ENCODE measurements at places on chromosomes 5 and 9.

- DNase-seq = no peak
Observed at GRCh38 chr9:73137914-73138313, 13.8 kb upstream of the ANXA1 start.

DNA sequence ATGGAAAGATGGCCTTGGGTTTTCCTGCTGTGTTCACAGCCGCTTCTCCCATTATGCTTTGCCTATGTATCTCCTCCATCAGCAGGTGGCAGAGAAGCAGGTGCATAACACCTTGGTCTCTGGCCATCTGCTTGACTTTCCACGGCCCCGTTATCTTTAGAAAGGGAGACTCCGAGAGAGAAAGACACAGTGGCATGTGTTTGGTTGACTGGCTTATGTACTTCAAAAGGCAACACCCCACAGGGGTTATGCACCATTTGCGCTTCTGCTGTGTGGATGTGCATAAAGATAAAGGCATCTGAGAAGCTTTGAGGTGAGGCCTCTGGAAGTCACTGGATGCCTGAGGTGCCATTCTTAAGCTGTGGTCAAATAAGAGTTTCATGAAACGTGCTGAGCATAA lies 138.4 kb downstream of the EGFLAM start:
- DNase-seq = no peak

GRCh38 chr5:173075970-173076369 lies 19.8 kb downstream of the CREBRF start:
- no peak for DNase-seq

DNA sequence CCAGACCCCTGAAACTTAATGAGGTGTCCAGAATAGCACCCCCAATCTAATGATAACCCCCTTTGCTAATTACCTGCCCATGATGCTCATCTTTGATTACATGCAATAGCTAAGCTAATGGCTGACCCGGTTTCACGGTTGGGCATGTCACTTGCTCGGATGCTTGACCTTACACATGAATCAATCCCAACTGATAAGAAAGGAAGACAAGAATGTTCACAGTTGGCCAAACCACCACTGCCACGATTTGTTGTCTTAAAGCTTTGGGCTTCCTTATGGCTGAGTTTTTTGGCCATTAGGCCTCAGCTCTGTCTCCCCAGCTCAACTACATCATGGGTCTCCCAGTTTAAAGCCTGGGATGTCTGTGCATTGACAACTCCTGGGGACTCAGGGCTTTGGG lies 53.1 kb upstream of the TGFBR1 start:
- no peak for DNase-seq

- no peak for DNase-seq
Observed at GRCh38 chr5:154053468-154053867, 14.7 kb downstream of the MFAP3 start.

- DNase-seq = no peak
Observed at GRCh38 chr9:7976167-7976755, 176.7 kb upstream of the DMAC1 start.

GRCh38 chr9:78821126-78821822 lies 524.3 kb downstream of the PSAT1 start:
- no peak for DNase-seq

GRCh38 chr5:123289210-123289609 lies 134.0 kb downstream of the CEP120 start:
- DNase-seq = no peak

DNA sequence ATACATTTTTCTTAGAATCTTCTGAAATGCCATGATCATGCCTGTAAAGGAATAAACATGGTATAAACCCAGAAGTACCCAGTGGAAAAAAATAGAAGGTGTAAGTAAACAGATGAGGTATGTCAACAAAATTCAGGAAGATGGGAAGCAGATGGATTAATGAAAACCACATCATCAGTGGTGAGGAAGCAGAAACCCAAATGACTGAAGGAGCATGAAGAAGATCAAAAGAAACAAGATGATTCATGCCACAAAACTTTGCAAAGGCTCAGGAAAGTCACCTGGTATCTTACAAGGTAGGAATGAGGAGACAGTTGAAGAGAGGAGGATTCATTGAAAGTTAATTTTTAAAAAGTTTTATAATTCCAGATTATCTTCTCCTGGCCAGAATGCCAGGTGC lies 132.8 kb upstream of the PAPPA start:
- DNase-seq = no peak

- no peak for DNase-seq
Observed at GRCh38 chr9:30977965-30978364, 1406.5 kb upstream of the ACO1 start.

GRCh38 chr9:131178382-131178781 lies 53.0 kb downstream of the NUP214 start:
- peak; percentile 68 for DNase-seq

- DNase-seq = no peak
Observed at GRCh38 chr9:123373946-123374345, 17.9 kb downstream of the CRB2 start.

DNA sequence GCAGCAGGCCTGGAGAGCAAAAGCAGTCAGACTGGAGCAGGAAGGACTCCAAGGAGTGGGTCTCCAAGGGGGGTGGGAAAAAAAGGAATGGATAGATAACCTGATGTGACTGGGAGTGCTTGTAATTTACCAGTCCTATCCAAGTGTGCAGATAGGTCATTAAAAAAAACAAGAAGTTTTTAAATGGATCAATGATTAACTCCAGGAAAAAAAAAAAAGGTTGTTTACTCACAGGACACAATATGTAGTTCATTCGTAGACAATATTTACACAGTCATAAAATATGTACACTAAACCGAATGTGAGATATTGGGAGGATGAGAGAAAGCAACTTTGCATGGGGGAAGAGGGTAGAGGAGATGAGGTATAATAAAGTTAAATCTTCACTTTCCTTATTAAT lies 20.4 kb downstream of the ZBTB5 start:
- DNase-seq = no peak

GRCh38 chr5:173829826-173830225 lies 58.3 kb upstream of the CPEB4 start:
- no peak for DNase-seq

- DNase-seq = no peak
Observed at GRCh38 chr5:112691339-112691680, 46.4 kb upstream of the APC start.

DNA sequence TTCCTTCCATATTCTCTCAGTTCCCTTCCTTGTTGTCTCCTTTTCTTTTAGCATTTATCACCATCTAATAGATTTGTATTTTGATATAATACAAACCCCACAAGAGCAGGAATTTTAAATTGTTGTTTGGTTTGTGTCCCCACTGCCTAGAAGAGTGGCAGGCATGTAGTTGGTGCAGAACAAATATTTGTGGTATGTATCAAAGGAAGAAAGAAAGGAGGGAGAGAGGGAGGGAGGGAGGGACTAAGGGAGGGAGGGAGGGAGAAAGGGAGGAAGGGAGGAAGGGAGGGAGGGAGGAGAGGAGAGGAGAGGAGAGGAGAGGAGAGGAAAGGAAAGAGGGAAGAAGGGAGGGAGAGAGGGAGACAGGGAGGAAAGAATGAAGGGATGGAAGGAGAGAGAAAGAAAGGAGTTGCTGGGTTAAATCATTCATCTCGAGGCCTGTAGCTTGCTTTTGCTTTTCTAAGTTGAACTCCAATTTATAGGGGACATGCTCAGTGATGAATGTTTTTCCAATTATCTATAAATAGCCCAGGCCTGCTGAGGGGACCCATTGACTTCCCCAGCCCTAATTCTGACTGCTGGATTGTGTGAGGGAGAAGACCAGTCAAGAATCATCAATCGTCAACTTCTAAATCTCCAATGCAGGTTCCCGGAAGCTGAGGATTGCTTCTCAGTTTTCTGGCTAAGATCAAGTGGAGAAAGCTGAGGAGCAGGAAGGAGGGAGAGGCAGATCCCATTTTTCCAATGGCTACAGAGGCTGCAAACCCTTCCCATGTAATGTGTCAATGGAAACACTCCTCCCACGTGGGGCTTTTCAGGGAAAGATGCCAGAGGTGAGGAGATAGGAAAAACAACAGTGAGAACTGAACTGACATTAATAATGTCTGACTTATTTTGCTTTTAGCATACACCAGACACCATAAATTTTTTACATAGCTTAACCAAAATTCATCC lies 320.7 kb downstream of the ASTN2 start:
- DNase-seq = no peak

DNA sequence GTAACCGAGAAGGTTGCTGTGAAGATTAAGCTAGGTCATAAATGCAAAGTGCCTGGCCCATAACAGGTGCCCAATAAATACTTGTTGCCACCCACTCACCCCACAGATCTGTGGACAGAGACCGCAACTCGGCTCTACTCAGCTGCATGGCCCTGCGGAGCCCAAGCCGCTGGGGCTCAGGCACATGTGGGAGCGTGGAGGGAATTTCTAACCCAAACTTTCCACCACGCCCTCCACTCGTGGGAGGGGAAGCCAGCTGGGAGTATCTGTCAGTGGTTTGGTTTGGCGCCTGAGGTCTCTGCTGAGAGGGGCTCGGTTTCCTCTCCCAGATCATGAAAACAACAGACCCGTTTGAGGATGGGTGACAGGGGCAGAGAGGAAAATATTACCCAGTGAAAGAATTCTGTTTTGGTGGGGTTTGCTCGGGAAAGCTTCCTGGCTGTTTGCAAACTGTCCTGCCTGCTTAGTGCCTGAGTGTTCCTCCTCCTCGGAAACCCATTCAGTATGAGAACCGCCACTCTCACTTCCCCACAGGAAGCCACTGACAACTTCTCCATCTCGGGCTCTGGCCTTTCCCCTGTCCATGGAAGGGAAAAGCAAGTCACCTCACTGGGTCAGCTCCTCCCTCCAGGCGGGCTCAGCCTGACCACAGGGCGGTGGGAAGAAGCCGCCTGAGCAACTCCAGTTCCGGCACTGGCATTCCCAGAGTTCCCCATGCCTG lies 60.1 kb downstream of the RGS3 start:
- peak; percentile 60 for DNase-seq

DNA sequence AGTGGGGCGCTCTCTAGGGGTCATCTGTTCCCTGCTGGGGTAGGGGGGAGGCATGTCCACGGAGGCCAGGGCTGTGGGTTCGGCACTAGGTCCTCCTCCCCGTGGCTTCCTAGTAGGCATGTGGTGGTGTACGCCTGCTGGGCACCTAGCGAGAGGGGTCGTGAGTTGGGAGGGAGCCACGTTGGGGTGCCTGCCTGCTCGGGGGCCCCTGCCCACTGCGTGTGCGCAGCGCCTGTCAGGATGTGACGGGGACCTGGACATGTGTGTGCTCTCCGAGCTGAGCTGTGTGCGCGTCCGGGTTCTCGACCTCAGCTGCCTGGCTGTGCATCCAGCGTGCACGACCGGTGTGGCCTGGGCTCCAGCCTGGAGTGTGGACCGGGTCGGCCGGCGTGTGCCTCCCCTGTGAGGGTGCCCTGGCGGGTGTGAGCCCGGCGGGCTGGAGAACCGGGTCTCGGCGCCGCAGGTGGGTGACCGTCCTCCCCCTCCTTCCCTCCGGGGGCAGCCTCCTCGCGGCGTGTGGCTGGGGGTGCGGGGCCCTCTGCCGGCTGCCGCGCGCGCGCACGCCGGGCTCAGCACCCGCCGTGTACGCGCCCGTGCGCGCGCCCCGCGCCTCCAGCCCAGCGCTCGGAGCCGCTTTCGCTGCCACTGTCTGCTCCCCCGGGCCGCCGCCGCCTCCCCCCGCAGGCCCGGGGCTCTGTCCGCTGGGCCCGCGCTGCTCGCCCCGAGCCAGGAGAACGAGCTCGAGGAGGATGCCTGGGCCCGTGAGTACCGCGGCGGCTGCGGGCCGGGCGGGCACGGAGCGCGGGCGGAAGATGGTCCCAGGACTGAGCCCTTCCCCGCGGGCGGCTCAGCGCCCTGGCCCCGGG lies at the start of gene PRR7:
Gene PRR7 (plus strand): TSS at position 615 of the 866 bp plus-strand sequence. CDS start 8,254 bp downstream, outside the sequence.
- peak; percentile 60 for DNase-seq

GRCh38 chr9:22241024-22241423 lies 205.6 kb upstream of the DMRTA1 start:
- no peak for DNase-seq

DNA sequence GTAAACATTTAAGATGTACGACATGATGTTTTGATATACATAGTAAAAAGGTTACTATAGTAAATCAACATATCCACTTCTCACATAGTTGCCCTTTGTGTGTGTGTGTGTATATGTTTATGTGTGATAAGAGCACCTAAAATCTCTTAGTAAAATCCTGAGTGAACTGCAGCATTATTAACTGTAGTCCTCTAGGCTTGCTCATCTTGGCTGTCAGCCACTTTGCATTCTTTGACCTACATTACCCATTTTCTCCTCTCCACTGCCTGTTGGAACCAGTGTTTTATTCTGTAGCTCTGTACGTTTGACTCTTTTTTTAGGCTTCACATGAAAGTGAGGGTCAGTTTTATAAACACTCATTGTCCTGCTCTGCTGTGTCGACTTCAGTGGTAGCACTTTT lies 24.4 kb downstream of the C5orf22 start:
- no peak for DNase-seq

GRCh38 chr5:96321345-96321744 lies 111.7 kb downstream of the PCSK1 start:
- no peak for DNase-seq

- no peak for DNase-seq
Observed at GRCh38 chr5:142873831-142874230, 103.7 kb downstream of the ARHGAP26 start.

DNA sequence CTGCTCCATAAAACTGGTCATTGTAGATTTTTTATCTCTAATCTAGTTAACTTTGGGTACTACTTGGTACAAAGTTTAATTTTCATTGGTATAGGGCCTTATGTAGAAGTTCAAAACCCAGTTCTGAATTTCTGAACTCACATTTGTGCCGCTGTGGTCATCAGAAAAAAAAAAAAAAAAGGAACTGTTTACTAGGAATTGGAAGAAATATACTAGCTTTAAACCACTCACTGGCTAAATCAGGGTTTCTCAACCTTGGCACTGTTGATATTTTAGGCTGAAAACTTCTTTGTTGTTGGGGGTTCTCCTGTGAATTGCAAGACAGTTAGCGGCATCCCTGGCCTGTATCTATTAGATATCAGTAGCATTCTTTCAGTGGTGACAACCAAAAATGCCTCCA lies 4.1 kb upstream of the ZFYVE16 start:
- DNase-seq = no peak

DNA sequence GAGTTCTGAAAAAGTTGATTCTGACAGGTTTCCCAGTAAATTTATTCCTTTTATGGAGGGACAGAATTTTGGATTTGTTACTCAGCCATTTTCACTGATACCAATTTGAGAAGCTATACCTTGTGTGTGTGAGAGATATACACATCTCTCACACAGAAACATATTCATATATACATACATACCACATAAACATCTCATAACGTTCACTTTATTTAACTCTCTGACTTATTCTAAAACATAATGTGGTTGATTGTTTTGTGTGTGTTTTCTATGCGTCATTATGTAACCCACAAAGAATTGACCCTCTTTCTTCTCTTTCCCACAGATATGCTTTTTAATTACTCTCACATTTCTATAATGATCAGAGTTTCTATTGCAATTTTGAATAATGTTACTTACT lies 570.8 kb upstream of the TLE4 start:
- no peak for DNase-seq

DNA sequence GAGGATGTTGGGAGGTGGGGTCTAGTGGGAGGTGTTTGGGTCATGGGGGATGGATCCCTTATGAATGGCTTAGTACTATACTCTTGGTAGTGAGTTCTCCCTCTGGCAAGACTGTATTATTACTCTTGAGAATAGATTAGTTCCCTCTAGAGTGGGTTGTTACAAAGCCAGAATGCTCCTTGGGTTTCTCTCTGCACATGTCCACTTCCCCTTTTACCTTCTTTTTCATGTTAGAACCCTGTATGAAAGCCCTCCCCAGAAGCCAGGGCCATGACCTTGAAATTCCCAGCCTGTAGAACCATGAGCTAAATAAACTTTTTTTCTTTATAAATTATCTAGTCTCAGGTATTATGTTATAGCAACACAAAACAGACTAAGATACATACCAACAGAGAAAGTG lies 31.1 kb downstream of the SLC24A2 start:
- no peak for DNase-seq

Measured in left ventricle myocardium inferior (tissue), 1 donor.